ENCODE measurements at places on chromosomes 3 and 15. TPM values are rescaled to one million over a fixed set of nuclear protein-coding genes. Genes with fewer than 3 reads are reported as not detected.

The SYNPR gene
- not detected for total RNA-seq

- DNase-seq: peak; percentile 90
Measured at GRCh38 chr3:15610082-15610759, 8.7 kb downstream of the BTD start.

DNA sequence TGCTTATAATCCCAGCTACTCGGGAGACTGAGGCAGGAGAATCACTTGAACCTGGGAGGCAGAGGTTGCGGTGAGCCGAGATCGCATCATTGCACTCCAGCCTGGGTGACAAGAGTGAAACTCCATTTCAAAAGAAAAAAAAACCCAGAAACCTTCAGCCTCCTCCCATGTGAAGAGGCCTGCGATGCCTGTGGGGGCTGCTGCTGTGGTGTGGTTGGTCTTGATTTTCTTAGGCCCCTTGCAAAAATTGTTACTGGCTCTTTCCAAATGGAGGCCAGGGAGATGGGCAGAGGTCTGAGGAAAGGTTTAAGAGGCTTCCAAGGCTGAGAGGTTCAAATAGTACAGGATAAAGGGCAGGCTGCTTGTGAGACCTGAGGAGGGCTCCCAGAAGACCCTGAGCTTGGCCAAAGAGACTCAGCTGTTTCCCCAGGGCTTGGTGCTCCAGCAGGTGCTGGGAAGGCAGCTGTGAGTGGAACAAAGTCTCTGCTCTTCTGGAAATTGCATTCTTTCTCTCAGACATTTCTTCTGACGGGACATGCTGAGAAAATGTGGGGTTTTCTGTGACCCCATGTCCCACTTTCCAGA is 18.4 kb downstream of the GCSAM start:
- no peak for DNase-seq

- DNase-seq: no peak
Measured at GRCh38 chr3:56370991-56371775, 97.1 kb downstream of the ERC2 start.

The BMF gene
- total RNA-seq: 8.7 TPM

DNA sequence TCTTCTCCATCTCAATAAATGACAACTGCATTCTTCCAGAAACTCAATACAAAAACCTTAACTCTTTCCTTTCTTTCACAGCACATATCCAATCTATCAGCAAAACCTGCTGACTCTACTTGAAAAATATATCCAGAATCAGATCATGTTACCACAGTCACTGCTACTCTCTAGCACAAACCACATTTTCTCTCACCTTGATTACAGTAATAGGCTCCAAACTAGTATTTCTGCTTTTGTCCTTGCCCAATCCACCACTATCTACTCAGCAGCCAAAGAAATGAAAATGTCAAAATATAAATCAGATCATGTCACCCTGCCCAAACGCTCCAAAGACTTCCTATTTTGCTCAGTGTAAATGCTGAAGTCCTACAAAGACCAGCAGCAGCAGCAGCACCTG is 15.2 kb downstream of the TMCC1 start:
- no peak for DNase-seq

GRCh38 chr3:129353589-129353941 is 74.9 kb downstream of the EFCAB12 start:
- no peak for DNase-seq

The PLA2G4F gene
- not detected for total RNA-seq

GRCh38 chr3:69005791-69006482 is 7.5 kb downstream of the EOGT start:
- DNase-seq: no peak

The CYB561D2 gene
- 37.9 TPM for total RNA-seq

The GOLGA8H gene
- 0.77 TPM for total RNA-seq

The FOXB1 gene
- not detected for total RNA-seq

DNA sequence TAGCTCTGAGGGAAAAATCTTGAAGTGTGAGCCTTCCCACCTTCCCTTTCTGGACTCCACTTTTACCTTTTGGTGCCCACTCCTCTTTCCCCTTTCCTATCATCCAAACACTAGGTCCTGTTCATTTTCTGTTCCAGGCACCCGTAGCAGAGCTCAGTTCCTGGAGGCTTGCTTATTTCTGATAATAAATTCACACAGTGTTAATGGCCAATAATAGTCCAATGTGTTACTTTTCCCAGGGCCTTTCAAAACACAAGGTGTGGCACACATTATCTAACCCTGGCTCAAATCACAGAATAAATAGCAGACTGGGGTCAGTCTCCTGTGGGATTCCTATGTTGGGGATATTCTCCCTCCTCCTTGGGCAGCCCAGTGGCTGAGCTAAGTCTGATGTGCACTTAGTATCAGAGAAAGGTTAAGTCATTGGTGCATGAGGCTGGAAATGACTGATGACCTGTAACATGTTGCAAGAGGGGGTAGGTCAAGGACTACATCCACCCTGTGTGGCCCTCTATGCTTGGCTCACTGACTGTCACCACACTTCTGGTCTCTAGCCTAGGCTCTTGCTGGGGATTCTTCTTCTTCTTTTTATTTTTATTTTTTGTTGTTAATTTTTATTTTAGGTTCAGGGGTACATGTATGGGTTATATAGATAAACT is 43.7 kb upstream of the ROPN1 start:
- no peak for DNase-seq

DNA sequence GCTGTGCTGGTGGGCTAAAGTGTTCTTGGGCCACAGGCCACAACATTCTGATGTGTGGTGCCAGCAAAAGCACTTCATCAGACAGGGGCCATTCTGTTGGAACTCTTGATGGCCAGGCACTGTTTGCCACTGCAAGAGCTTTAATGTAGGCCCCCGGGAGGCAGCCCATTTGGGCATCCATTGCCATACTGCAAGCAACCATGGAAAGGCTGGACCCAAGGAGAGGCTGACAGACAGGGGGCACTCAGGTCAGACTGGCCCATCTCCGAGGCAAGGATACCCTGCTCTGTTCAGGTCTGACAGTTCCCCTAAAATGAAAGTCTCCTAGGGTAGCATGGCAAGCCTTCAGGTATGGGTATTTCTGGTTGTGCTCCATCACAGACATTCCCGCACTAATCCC is 64.2 kb downstream of the FAM227B start:
- DNase-seq: no peak

The LIPH gene
- not detected for total RNA-seq

The ZNF35 gene
- 17.1 TPM for total RNA-seq

GRCh38 chr15:42549032-42549491 is 424 bp downstream of the HAUS2 start:
- peak; percentile 54 for DNase-seq

The MYO5C gene
- 0.26 TPM for total RNA-seq

The CDC25A gene
- total RNA-seq: 21.8 TPM

The FBXW12 gene
- total RNA-seq: not detected

DNA sequence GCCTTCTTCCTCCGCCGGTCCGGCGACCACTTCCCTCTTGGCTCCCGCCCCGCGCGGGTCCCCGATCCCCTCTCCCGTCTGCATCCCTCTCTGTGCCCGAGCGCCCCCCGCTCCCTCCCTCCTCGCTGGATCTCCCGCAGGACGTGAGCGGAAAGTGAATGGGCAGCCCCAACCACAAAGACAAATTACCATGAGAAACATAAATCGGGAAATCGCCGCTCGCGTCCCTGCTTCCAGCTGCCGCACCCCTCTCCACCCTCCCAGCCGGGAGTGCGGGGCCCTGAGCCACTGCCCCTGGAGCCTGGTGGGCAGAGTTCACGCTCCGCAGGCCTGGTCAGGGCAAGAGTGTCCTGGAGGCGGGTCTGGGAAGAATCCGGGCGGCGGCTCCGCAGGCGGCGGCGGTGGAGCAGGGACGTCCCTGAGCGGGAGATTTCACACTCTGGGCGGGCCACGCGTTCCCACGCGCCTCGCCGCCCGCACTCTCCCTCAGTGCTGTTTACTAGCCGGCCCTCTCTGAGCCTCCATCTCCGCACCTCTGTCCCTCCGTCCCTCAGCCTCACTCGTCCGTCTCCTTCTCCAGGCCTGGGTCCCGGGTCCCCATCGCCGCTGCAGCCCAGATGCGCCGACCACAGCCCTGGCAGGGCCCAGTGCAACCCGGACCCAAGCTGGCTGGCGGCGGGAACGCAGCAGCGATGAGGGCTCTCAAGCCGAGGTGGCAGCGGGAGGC is 835 bp downstream of the SEMA5B start:
- no peak for DNase-seq
